ENCODE measurements at places on chromosomes 13 and 19. TPM values are rescaled to one million over a fixed set of nuclear protein-coding genes. Genes with fewer than 3 reads are reported as not detected.

The HS6ST3 gene
- total RNA-seq = not detected

The KANK3 gene
- total RNA-seq = 1.1 TPM

DNA sequence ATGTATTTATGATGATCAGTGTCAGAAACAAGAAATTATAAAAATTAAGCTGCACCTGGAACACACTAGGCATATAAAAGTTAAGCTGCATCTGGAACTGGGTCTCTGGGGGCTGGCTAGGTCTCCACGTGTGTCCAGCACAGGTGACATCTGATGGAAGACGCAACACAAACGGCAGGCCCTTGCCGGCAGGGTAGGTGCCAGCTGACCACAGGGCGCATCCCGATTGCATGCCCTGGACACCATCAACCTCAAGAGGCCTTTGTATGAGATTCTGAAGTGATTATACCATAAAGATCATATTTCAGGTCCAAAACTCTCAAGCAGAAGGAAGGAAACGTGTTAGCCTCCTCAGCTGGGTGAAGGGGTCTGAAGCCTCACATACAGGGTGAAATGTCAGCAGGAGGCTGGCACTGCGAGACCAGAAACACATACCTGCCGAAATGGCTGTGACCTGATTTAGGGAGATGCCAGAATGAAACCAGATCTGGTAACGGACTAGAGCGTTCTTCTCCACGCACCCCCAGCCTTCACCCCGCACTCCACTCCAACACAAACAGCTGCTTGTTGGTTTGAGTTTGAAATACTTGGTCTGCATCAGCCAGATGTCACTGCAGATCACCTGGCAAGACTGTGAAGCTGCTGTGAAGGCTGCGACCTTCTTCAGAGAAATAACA, 37.3 kb downstream of the COL4A1 start:
- no peak for DNase-seq

GRCh38 chr19:21082011-21082975, at the start of gene ZNF714:
Gene ZNF714 (plus strand): TSS chr19:21082203. CDS start chr19:21098269, 16,066 bp downstream.
- peak; percentile 89 for DNase-seq

DNA sequence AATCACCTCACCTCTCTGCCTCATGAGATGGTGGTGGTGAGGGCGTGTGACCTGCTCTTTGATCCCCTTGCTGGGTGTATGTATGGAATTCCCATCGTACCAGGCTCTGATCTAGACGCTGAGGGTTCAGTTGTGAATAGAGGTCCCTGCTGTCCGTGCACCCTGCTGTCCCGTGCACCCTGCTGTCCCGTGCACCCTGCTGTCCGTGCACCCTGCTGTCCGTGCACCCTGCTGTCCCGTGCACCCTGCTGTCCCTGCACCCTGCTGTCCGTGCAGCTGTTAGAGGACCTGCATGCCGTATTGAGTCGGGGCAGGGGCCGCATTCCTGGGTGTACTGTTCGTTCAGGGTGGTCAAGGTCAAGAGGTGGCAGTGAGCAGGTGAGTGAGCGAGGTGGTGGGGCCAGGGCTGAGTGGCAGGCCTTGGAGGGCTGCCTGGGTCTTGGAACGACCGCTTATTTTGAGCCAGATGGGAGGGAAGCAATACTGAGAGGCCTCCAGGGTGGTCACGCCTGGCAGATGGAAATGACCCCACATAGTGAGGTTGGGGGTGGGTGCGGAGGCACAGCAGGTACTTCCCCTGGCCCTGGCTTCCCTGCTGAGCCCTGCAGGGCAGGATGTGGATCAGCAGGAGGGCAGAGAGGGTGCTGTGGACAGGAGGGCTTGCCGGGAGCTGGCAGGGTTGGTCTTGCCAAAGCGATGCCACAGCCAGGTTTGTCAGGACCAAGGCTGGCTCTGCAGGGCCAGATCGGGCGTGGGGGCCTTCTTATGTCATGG, 4.6 kb upstream of the EPN1 start:
- DNase-seq = peak; percentile 27

- no peak for DNase-seq
Measured at GRCh38 chr19:47429140-47429793, 9.9 kb upstream of the MEIS3 start.

GRCh38 chr13:21139374-21139773, 37.0 kb downstream of the SKA3 start:
- DNase-seq = no peak

- DNase-seq = no peak
Measured at GRCh38 chr13:46392967-46393366, 5.9 kb upstream of the RUBCNL start.

DNA sequence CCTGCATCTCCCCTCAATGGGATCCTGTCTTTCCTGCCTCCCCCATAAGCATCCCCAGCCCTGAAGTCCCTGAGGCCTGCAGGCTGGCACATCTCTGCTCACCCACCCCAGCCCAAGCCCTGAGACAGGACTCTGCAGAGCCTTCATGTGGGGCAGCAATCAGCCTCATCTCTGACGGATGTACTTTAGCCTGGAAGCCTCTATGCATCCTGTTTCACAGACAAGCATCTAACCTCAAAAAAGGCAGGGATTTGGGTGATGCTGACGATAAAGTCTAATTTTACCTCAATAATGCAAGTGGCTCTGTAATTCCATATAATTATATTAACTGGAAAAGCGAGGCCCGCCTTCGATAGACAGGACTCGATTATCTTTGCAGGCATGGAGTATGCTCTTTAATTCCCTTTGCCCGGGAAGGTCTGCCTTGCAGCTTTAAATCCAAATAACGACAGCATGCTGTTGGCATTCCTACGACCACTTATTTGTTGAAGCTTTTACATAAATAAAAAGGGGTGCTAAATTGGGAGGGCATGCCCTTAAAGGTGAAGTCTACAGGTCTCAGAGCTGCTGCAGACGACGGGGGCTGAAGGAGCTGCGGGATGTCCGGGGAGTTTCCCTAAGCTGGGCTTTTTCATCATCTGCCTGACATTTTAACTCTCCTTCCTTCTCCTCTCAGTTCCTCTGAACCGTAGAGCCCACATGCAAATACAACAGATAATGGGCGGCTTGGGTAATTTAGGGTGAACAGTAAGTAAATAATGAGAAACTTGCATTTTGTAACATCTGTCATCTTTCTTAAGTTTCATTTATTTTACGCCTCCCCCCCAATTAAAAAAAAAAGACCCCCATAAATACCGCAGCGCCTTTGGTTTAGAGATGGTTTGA, 211.5 kb downstream of the URI1 start:
- DNase-seq = no peak

DNA sequence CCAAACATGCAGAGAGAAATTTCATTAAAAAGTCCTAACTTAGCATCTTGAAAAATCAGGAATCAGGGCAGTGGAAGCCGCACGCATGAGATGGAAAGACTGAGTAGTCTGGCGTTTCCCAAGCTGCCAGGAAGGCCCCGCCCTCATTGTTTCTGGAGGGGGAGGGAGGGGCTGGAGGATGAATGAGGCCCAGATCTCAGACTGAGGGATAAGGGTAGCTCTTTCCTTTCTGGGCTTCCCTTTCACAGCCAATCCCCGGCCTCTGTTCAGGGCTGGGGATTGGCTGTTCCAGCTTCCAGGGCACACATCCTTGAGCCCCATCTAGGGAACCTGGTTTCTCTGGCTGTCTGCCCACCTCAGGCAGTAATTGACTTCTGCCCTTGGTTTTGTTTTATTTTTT, 7.3 kb downstream of the C19orf53 start:
- peak; percentile 60 for DNase-seq

DNA sequence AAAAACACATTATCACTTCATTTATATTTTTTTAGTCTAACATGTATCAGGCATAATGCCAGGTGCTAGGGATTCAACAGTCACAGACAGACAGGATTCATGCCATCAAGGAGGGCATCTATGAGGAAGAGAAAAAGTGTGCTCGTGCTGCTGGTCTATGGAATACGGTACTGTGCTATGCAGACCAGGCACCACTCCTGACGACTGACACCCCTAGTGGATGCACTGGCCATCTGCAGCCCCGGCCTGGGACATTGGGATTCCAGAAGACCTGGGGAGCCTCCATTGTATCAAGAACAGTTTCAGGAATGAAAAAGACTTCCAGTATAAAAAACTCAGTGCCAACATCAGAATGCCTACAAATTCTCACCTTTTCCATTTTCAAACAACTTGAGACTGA, 94.0 kb downstream of the KLF12 start:
- DNase-seq = peak; percentile 47

- DNase-seq = no peak
Measured at GRCh38 chr19:46406976-46407375, 6.4 kb downstream of the CCDC8 start.

DNA sequence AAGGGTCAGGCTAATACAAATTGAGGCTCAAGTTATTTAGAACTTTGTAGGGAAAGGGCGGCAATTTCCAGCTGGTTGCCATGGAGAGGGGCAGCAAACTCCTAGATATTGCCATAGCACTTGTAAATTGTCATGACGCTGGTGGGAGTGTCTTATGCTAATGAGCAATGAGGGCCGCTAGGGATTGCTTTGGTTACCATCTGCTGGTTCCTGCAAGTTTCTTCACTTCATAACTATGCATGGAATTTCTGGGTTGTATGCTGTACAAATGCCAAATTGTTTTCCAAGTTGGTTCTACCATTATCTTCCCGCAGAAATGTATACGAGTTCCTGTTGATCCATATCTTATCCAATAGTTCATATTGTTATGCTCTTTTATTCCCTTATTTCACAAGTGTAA, 1339.4 kb downstream of the EFNB2 start:
- DNase-seq = no peak

DNA sequence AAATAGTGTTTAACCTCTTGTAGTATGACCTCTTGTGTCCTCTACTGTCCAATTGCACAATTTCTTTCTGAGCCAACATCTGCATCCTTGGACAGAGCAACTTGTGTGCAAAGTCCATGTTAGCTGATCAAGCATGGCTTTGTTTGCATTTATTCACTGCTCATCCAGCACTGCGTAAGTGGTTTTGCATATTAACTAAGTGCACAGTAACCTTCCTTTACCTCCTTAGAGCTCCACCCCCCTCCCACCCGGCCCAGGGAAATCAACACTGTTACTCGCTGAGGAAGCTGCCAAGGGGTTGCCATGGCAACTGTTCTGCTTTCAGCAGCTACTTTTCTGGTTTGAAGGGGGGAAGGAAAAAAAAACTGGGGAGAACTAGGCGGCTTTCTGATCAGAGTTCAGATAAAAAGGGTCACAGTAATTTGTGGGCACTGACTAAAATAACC, 153.5 kb upstream of the KLF12 start:
- peak; percentile 88 for DNase-seq

GRCh38 chr19:1324806-1325567, 39.3 kb downstream of the EFNA2 start:
- peak; percentile 52 for DNase-seq

DNA sequence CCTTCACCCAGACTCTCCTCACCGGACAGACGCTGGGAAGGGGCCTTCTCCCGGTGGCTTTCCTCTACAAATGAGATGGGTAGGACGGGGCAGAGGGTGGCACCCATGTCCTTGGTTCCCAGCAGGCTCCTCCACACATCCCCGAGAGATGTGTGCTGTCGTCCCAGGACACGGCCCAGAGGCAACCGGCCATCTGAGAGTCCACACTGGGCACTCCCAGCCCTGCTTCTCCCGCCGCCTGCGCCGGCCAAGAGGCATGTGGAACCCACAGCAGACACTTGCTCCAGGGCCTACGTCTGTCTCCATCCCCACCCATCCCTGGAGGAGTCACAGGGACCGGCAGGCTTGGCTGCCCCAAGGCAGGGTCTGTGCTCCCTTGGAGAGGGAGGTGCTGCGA, 179.9 kb downstream of the KDM4B start:
- DNase-seq = peak; percentile 5

- DNase-seq = no peak
Measured at GRCh38 chr19:33802001-33802400, 5.3 kb downstream of the KCTD15 start.
